Fibroblast of skin of right biceps (primary cell): ENCODE measurements at places on chromosomes 6 and 20.

DNA sequence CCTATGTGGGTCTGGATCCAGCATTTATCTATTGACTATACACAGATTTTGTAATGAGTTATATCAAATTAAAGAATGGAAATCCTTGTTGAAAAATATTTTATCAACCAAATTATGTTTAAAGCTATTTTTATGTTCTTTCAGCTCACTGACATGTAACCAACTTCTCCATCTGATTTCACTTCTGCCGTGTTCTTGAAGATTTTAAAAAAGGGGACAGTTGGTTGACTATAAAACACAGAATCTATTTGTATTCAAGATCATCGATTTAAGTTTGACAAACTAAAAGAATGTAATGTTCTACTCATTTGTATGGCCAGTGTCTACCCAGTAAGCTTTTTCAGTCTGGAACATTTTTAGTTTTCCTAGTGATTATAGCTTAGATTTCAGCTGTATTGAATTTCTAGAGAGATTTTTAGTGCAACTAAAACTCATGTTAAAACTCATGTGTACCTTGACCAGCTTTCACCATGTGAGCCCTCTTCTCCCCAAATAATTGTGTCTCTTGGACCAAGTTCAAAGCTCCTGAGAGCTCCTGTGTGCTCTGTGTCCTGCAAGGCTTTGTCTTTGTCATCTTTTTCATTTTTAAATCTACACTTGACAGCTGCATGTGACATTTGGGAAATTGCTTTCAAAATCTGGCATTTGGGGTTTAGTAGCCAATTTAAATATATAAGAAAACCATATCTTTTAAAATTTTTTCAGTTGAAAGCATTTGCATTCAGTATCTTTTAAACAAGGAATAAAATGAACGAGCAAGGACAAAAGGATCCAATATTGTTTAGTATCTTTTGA is 118.4 kb upstream of the TIAM2 start:
- DNase-seq = no peak

DNA sequence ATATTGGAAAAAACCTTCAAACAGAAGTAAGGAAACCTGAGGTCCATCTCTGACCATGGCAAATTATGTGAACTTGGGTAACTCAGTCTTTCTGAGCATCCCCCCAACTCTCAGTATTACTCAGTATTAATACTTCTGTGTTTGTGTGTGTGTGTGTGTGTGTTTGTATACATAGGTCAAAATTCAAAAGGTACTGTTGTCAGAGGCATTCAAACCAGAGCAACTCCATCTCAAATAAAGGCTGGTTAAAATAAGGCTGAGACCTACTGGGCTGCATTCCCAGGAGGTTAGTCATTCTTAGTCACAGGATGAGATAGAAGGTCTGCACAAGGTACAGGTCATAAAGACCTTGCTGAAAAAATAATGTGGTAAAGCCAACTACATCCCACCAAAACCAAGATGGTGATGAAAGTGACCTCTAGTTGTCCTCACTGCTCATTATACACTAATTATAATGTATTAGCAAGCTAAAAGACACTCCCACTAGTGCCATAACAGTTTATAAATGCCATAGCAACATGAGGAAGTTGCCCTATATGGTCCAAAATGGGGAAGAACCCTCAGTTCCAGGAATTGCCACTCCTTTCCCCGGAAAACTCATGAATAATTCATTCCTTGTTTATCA is 33.3 kb upstream of the SLC22A16 start:
- DNase-seq = peak; percentile 90

DNA sequence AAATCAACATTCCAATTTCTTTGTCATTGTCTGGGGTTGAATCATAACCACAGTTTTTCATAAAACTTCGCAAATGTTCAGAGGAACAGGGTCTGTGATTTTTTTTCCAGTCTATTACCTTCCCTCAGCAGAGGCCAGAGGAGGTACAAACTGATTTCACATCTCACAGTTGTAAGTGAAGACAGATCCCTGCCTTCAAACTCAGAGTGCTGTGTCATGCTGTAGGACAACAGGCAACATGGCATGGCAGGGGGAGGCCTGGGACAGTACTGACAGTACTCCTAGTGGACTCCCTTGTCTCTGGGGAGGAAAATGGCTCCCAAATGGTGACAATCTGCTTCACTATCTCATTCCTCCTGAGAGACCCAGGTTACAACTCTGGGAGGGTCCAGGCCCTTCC is 308.6 kb downstream of the CDC5L start:
- DNase-seq = peak; percentile 94

DNA sequence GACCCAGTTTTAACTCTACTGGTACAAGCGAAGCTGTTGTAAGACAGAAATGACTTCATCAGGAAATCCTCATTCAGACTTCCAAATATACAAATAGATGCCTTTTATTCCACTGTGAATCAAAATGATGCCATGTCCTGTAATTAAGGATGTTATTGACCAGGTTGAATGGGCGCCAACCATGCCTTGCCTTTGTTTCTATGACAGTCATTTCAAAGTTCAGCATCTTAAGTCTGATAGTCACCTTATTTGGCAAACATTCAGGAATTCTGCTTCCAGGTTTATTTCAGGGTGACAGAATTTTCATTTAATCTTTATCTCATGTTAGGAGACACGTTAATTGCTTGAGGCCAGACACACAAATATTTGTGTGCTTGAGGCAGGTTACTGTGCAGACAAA is 592.8 kb upstream of the JAG1 start:
- no peak for DNase-seq

DNA sequence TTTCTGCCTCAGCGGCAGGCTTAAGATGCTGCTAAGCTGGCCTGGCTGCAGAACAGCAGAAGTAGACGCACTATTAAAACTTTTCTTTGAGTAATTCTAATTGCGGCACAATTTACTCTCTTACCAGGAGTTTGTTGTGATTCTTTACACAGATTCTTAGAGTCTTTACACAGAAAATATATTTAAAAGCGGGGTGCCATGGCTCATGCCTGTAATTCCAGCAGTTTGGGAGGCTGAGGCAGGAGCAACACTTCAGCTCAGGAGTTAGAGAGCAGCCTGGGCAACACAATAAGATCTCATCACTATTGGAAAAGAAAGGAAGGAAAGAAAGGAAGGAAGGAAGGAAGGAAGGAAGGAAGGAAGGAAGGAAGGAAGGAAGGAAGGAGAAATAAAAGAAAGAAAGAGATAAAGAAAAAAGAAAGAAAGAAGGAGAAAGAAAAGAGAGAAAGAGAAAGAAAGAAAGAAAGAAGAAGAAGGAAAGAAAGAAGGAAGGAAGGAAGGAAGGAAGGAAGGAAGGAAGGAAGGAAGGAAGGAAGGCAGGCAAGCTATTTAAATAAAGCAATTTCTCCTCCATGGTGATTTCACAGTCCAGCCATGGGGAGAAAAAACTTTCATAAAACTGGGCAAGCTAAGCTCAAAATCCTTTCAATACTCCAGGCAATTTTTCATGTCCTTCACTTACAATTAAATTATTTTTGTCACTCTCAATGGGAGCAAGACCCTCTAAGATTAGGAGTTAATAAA is 21.1 kb upstream of the MRS2 start:
- no peak for DNase-seq

DNA sequence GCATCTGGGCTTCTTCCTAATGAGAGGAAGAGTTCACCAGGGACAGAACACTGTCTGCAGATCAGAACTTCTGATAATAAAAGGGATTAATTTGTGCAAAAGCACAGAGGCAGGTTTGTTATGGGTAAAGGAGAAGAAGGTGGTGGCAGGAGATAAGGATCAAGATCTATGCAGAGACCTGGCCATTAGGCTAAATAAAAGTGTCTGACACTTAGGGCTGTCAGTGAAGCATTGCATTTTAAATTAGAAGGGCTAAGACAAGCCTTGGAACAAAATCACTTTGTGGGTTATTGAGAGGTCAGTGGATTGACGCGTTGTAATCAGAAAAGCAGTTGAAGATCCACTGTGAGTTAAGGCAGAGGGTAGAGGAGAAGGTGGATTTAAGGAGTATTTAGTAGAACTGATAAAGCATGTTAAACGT is 76.8 kb downstream of the MAP3K4 start:
- DNase-seq = no peak

- DNase-seq = peak; percentile 95
These were observed 55.0 kb downstream of the KIF13A start for GRCh38 chr6:17932330-17932852.

- peak; percentile 57 for DNase-seq
These were observed 41.7 kb downstream of the AKIRIN2 start for GRCh38 chr6:87660226-87660911.

GRCh38 chr20:15242773-15243172 is 905.4 kb upstream of the FLRT3 start:
- DNase-seq = no peak

DNA sequence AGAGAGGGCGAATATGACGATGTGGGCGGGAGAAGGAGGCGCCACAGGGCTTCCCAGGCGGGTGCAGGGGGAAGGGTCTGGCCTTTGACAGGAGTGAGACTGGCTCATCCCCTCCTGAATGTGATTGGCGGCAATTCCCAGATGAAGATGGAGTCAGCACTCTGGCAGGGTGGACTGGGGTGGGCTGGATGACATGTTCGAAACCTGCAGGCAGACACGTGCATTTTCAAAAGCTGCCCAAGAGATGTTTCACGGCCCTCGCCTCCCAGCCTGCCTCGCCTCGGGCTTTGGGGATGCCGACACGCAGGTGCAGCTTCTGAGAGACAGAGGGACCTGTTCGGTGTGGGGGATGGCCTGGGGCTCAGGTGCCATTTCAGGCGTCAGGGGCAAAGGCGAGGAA is 66.8 kb upstream of the AFDN start:
- DNase-seq = no peak

DNA sequence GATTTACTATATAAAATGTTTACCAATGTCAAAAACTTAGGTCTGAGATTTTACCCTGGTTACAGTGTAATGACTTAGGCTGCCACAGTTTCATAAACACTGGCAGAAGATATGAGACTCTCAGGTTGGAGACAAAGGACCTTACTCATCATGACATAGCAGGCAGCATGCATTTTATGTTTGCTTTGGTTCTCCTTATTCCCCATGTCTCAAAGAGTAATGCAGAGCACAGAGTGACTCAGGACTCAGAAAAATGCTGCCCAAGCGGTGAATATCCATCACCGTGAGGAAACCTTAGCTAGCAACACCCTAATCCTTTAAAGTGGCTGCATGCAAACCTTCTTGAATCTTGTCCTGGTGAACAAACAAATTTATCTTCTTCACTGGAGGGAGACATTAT is 112.1 kb upstream of the EYS start:
- DNase-seq = peak; percentile 3

- no peak for DNase-seq
These were observed 375.4 kb upstream of the RSPO3 start for GRCh38 chr6:126743076-126743475.

GRCh38 chr20:1225263-1225782 is 521 bp upstream of the RAD21L1 start:
- no peak for DNase-seq

GRCh38 chr6:78947529-78947928 is 80.2 kb downstream of the IRAK1BP1 start:
- DNase-seq = peak; percentile 15

DNA sequence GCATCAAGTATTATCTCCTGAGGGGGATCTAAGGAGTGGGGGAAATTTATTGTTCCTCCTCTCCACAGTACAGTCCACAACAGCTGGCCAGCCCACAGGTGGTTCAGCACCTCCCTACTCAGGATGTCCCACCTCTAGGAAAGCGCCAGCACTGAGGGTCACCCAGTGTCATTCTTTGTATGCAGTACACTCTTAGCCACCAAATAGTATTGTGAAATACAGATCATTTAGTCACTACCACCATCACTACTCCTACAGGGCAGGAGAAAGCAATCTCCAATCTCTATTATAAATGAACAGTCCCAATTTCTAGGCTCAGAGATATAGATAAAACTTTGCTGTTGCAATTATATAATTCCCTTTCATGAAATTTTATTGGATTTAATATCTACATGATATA is 6.3 kb upstream of the ZNF76 start:
- no peak for DNase-seq

- DNase-seq = no peak
These were observed 3.2 kb downstream of the RBM38 start for GRCh38 chr20:57394121-57395082.

- no peak for DNase-seq
These were observed 548.9 kb downstream of the CBLN4 start for GRCh38 chr20:55456316-55456940.

GRCh38 chr6:38350942-38351341 is 288.8 kb downstream of the BTBD9 start:
- peak; percentile 86 for DNase-seq

GRCh38 chr20:22492497-22492896 is 91.9 kb downstream of the FOXA2 start:
- no peak for DNase-seq

DNA sequence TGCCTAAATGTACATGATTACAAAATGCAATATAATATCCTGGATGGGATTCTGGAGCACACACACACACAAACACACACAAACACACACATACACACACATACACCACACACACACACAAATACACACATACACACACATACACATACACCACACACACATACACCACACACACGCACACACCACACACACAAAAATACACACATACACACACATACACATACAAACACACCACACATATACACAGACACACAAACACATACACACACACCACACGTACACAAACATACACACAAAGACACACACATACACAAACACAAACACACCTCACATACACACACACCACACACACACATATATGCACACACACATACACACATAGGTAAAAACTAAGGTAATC is 134.6 kb upstream of the SYNDIG1 start:
- no peak for DNase-seq

DNA sequence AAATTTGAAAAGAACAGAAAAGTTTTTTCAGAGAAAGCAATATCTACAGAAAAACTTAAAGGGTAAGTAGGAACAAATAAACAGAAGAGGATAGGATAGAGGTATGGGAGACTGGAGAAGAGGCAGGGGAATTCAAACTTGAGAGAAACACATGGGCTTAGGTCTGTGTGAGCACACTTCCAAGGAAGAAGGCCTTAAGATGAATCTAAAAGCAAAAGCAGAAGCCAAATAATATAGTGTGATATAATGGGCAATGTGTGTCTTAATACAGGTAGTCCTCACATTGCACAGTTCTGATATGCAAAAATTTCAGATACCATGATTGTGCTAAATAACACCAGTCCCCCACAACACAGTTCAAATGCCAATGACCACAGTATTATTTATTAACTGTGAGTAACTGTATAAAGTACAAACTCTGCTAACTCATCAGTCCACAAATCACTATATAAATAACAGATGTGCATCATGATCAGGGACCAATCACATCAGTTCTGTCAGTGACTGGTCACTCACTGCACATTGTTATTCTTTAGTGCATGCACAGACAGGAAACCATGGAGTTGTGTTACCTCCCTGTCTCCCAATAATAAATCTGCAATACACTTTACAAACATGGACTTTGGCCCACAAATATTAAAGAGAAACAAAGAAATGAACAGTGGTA is 18.6 kb downstream of the SNX14 start:
- peak; percentile 75 for DNase-seq

DNA sequence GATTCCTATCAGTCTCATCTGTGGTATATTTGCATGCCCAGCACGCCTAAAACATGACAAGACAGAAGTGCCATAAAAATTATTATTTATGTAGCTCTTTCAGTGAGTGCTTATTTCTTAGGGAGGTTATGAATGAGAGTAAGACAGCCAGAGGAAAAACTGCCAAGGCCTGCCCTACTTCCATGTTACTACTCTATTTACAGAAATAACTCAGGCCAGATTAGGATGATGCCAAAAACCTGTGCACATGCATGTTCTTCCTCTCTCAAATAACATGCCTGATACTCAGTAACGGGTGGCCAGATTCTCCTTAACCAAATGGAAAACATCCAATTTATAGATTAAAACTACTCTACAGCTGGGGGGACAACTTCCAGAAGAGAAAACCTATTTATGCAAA is 45.7 kb downstream of the ILRUN start:
- no peak for DNase-seq

GRCh38 chr20:32539817-32540675 is 45.1 kb downstream of the NOL4L start:
- DNase-seq = no peak
